ENCODE measurements at places on chromosomes 5 and 9.

- DNase-seq = no peak
These were observed 22.0 kb downstream of the ADAMTS2 start for GRCh38 chr5:179323026-179323870.

DNA sequence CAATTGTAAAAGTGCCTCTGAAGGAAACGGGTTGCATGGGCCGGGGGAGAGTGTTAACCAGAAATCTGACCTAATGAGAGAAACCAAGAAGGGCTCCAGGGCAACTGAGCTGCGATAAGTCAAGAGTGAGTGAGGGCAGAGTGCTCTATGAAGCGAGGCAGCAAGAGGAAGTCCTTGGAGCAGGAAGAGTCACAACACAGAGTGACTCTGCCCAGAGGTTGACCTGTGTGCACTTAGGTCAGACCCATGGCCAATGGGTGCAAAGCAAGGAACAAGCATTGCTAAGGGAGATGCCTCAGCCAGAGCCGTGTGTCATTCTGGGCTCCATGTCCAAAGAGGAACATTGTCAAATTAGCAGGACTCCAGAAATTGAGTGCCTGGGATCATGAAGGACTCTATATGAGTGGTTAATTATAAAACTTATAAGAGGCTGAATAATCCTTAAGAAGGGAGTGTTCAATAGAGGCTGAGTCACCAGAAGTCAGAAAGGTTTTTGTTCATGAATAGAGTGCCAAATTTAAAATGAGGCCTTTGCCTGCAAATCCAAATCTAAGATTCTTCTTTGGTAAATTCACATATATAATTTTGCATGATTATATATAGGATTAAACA lies 438.5 kb downstream of the MED10 start:
- no peak for DNase-seq

- no peak for DNase-seq
These were observed 23.5 kb downstream of the SLC25A25 start for GRCh38 chr9:128091571-128091970.

GRCh38 chr5:99030906-99031440 lies 102.2 kb upstream of the CHD1 start:
- DNase-seq = no peak

DNA sequence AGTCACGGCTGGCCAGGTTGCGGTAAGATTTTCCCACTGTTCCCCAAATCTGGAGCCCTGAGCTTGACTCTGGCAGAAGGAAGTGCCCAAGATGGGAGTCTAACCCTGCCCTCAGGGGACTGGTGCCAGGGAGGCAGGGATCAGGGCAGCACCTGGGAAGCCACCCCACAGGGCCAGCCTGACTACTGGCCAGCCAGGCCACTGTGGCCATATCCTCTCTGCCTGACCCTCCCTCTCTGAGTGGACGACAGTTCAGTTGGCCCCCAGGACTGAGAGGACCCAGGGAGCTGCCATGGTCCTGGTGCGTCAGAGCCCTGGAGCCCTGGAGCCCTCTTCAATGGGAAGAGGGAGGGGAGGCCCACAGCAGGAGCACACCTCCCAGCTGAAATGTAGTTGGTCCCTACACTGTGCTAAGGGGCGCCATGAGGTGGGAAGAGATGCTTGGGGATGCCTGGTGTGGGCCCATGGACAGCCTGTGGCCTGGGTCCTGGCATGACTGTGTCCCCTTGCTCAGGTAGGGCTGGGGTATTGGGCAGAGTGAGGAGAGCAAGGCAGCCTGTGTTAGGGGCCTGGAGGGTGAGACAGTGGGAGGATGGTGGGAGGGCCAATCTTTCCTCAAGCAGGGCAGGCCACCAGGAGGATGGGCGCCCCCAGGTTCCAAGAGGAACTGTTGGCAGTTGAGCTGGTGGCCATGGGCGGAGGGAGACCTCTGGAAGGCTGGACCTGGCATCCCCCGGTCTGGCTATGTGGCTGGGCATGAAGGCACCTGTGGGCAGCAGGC lies 81.1 kb downstream of the PHF2 start:
- no peak for DNase-seq

DNA sequence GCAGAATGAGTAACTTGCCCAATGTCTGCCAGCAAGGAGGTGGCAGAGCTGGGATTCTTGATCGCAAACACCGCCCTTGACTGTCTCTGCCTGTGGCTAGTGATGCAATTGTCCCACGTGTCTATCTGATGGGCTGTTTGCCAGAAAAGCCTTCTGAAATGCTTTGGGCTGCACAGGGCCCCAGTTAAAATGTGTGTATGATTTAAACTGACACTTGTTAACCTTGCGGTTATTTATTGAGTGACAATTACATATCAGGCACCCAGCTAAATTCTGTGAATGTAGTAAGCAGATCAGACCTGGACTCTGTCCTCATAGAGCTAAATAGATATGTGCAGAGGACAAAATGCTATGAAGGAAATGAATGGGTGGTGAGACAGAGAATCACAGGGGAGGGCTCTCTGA lies 11.6 kb upstream of the IL12B start:
- no peak for DNase-seq

GRCh38 chr5:65739162-65739561 lies 17.2 kb downstream of the NLN start:
- no peak for DNase-seq

DNA sequence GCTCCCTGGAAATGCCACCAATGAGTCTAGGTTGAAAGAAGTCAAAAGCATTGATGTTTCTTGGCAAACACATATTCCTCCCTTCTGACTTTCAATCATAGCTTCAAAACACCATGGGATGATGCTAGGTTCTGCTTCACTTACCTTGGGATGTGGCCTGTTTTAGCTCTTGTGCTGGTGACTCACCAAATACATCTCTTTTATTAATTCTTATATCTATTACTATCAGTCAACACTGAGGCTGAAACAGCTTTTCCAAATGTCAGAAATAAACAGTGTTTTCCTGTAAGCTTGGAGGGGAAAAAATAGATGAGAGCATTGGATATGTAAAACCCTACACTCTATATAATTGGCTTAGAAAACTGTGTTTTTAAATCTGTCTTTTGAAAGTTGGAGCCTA lies 245.4 kb upstream of the NREP start:
- no peak for DNase-seq

GRCh38 chr5:168482361-168482760 lies 3.9 kb upstream of the RARS1 start:
- no peak for DNase-seq

- no peak for DNase-seq
These were observed 287.7 kb downstream of the SLIT3 start for GRCh38 chr5:169013208-169013728.

DNA sequence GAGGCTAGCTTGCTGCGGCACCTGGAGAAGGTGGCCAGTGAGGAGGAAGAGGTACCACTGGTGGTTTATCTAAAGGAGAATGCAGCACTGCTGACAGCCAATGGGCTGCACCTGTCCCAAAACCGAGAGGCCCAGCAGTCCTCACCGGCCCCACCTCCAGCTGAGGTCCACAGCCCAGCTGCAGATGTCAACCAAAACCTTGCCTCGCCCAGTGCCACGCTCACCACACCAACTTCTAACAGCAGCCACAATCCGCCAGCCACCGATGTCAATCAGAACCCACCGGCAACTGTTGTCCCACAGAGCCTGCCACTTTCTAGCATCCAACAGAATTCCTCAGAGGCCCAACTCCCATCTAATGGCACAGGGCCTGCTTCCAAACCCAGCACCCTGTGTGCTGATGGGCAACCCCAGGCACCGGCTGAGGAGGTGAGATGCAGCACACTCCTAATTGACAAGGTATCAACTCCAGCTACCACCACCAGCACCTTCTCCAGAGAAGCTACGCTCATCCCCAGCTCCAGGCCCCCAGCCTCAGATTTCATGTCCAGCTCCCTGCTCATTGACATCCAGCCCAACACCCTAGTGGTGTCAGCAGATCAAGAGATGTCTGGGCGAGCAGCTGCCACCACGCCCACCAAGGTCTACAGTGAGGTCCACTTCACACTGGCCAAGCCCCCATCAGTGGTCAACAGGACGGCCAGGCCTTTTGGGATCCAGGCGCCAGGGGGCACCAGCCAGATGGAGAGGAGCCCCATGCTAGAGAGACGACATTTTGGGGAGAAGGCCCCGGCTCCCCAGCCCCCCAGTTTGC lies 8.0 kb downstream of the SYNPO start:
- no peak for DNase-seq

DNA sequence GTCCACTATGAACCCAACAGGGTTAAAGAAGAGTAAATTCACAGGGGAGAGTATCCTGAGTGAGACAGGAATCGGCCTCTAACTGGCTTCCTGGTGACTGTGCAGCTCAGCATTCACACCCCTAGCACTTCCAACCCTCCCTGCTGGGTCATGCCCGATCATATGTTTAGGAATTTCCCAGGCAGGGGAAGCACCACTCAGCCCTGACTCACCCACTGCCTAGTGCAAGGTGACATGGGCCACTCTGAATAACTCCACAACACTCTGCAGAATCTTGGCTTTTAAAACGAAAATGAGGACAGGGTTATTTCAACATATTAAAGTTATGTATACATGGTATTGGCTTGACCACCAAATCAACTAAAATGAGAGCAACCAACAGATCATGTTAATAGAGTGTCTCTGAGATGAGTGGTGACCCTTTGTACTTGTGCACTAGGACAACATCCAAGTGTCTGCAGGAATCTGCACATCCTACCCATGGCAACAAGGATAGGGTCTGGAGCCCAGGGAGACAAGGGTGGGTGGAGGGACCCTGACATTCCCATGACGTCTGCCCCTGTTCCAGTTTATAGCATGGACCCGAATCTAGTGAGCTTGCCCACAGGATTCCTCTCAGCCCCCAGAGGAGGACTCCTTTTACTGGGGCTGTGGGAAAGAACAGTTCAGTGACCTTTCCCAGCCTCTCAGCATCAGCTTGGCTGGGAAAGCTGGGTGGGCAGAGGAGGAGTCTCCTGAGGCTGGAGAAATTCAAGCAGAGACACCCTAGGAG lies 485.8 kb downstream of the SEMA5A start:
- DNase-seq = peak; percentile 83

DNA sequence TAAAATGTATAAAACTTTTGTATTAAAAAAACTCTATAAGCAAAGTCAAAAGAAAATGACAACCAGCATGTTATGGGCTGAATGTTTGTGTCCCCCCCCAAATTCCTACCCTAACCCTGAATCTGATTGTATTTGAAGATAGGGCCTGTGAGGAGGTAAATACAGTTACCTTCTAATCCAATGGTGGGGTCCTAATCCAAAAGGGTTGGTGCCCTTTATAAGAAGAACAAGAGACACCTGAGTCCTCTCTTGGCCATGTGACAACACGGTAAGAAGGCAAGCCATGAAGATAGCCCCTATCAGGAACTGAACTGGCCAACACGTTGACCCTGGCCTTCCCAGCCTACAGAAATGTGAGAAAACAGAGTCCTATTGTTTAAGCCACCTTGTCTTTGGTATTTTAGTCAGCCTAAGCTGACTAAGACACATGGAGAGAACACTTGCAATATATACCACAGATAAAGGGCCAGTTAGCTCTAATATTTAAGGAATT lies 49.7 kb upstream of the AKNA start:
- no peak for DNase-seq

- DNase-seq = no peak
These were observed 128.8 kb downstream of the FSTL4 start for GRCh38 chr5:133483406-133484090.

DNA sequence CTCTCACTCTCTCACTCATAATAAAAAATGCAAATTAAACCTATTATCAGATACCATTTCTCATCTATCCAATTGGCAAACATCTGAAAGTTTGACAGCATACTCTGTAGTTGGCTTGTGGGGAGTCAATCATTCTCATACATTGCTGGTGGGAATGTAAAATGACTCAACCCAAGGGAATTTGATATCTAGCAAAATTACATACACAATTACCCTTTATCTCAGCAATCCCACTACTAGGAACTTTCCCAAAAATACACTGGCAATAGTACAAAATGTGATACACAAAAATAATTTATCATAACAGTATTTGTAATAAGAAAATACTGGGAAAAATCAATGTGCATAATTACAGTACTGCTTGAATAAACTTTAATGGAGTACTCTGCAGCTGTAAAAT lies 731.3 kb downstream of the DTWD2 start:
- DNase-seq = no peak

DNA sequence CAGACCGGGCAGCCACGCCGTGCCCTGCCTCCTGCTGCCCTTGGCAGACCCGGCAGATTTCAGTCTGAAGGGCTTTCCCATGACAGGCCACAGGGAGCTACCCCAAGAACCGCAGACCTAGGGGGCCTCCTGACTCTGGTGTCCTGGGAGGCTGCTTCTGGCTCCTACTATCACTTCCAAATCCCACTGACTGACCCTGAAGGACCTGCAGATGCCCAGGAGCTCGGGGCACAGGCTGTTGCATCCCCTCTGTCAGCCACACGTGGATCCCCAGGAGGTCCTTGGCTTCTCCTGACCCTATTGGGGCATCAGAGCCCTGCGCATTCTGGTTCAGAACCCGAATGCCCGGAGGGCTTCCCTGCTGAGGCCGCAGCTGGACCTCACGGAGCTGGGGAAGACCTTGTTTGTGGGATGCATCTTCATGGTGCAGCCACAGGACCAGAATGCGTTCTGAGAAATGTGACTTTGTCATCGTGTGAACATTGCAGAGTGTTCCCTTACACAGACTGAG lies 81.3 kb upstream of the IRX4 start:
- no peak for DNase-seq

- no peak for DNase-seq
These were observed 286.0 kb downstream of the NR2F1-AS1 start for GRCh38 chr5:93294996-93295395.

DNA sequence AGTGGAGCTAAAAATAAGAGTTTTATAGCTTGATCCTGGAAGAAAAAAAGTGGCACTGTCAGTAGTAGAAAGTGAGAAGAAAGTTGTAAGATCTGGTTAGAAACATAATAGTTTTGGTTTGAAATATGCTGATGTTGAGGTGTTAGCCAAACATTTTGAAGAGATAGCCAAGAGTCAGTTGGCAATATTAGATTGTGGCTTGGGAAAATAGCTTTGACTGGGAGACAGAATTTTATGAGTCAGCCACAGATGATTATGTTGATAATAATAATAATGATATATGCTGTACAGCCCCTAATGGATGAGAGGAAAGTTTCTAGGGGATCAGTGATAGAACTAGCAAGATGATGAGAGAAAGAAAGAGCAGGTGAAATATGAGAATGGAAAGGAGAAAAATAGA lies 12.4 kb upstream of the CDH18 start:
- DNase-seq = no peak

- no peak for DNase-seq
These were observed 286.7 kb downstream of the ELAVL2 start for GRCh38 chr9:23539311-23539710.

DNA sequence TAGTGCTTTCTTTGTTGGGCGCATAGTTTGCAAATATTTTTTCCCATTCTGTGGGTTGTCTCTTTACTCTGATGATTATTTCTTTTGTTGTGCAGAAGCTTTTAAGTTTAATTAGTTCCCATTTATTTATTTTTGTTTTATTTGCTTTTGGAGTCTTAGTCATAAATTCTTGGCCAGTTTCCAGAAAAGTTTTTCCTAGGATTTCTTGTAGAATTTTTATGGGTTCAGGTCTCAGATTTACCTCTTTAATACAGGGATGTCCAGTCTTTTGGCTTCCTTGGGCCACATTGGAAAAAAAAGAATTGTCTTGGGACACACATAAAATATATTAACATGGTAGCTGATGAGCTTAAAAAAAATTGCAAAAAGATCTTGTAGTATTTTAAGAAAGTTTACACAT lies 122.0 kb downstream of the WDR70 start:
- DNase-seq = no peak

GRCh38 chr9:105262497-105262896 lies 18.0 kb downstream of the SLC44A1 start:
- no peak for DNase-seq

GRCh38 chr5:93632327-93632726 lies 49.3 kb downstream of the NR2F1 start:
- DNase-seq = no peak

- no peak for DNase-seq
These were observed 355 bp downstream of the TLE4 start for GRCh38 chr9:79572032-79572607.
